Tongue (tissue), 3 donors: ENCODE measurements at places on chromosomes 7 and 10. TPM values are rescaled to one million over a fixed set of nuclear protein-coding genes. Genes with fewer than 3 reads are reported as not detected.

GRCh38 chr10:132101529-132101928 lies 35.8 kb downstream of the JAKMIP3 start:
- no peak for DNase-seq

The DDIT4 gene
- 153 TPM for total RNA-seq

- no peak for DNase-seq
These were observed 76.4 kb upstream of the CCNY start for GRCh38 chr10:35259769-35260397.

GRCh38 chr7:24967696-24968095 lies 12.3 kb downstream of the OSBPL3 start:
- no peak for DNase-seq

The GIMAP7 gene
- 8.2 TPM for total RNA-seq

The CYP51A1 gene
- 76.6 TPM for total RNA-seq

The ASB10 gene
- 4.9 TPM for total RNA-seq

GRCh38 chr10:65570143-65571010 lies 1355.5 kb upstream of the LRRTM3 start:
- DNase-seq: peak; percentile 78

DNA sequence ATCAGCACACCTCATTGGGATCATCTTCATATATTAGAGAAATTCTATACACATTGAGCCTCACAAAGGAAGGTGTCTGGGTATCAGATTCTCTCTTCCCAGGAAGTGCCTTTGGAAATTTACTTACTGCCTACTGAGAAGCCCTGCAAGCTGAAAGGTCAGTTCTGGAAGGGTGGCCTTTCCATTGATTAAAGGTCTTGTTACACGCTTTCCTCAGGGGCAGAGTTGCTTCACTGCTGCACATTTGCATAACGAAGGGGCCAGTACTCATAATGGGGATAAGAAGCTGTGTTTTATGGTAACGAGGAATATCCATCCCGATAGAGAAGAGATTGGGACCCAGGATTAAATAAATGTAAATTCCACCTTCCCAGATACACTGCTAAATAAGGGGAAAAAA lies 19.4 kb upstream of the IL15RA start:
- no peak for DNase-seq

GRCh38 chr7:122535086-122535485 lies 163.8 kb downstream of the RNF133 start:
- no peak for DNase-seq

DNA sequence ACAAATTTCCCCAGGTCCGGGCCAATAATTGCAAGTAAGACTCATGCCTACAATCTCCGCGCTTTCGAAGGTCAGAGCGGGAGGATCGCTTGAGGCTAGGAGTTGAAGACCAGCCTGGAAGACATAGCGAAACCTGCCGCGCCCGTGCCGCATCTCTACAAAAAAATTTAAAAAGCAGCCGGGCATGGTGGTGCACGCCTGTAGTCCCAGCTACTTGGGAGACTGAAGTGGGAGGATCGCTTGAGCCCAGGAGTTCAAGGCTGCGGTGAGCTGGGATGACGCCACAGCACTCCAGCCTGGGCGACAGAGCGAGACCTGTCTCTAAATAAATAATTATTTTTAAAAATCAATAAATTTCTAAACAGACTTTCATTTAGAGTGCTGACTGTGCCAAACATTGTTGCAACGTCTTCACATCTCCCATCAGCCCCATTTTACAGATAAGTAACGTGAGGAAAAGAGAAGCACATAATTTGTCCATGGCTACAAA lies 494 bp upstream of the CFAP43 start:
- DNase-seq: no peak

- DNase-seq: peak; percentile 89
These were observed 37.0 kb downstream of the RPA3 start for GRCh38 chr7:7681191-7681935.

The TMEM229A gene
- not detected for total RNA-seq

GRCh38 chr10:14775656-14776055 lies 959 bp upstream of the FAM107B start:
- no peak for DNase-seq

The AVPI1 gene
- 12.6 TPM for total RNA-seq

DNA sequence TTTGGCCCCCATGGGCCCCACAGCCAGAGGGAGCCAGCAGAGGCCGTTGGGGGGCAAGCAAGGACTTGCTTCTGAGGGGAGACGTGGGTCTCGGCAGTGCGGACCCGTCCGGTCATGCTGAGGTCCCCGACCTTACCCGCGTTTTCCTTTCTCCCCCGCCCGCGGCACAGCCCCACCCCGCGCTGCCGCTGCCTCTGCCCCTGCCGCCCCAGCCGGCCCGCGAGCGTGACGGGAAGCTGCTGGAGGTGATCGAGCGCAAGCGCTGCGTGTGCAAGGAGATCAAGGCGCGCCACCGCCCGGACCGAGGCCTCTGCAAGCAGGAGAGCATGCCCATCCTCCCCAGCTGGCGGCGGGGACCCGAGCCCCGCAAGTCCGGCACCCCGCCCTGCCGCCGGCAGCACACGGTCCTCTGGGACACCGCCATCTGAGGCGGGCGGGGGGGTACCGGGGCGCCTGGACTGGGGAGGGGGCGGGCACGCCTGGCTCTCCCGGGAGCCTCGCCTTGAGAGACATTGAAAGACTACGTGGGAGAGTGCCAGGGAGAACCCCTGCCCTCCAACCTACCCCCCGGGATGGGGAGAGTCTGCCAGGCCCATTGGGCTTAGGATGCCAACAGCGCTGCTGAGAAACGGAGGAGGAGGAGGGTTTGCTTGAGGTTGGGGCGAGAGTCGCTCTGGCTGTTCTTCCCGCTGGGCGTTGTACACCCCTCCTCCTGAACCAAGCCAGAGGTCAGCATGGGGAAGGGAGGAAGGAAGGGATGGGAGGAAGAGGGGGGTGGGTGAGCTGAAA lies 9.9 kb downstream of the NYAP1 start:
- no peak for DNase-seq

- DNase-seq: peak; percentile 68
These were observed 470.0 kb downstream of the SUGCT start for GRCh38 chr7:40604601-40605438.

DNA sequence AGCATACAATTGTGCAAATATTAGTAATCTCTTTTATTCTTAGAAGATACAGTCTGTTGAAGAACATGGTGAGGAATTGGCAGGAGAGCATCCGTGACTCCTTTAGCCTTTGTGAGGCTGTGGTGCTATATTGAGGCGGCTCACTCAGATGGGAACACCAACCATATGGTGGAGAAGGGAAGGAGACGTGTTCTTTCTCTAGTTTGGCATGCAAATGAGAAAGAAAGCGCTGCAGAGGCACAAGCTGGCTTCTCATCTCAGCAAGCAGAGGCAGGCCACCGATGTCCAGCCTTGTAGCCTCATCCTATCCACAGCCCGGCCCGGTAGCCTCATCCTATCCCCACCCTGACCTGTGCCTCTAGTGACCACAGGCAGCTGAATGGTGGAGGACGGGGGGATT lies 288.3 kb downstream of the CAMK1D start:
- no peak for DNase-seq

The CYP26C1 gene
- total RNA-seq: not detected

GRCh38 chr7:45657890-45658715 lies 83.9 kb downstream of the ADCY1 start:
- no peak for DNase-seq

The KCND2 gene
- 1.3 TPM for total RNA-seq

The CRYGN gene
- not detected for total RNA-seq

DNA sequence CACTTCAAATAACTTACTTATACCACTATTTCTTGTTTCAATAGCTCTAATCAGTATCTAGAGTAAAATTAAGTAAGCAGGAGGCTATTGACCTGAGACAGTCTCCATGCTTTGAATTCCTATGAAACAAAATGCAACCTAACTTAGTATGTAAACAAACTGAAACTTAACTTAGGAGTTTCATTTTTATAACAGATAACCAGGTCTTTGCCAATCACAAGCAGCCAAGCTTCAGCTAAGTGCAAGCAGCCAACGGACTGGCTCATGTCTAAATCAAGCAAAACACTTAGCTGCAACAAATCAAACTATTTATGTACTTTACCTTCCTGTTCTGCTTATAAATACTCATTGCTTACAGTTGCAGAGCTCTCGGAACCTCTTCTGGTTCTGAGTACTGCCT lies 4.4 kb upstream of the GSTK1 start:
- no peak for DNase-seq

GRCh38 chr7:114718861-114719260 lies 203.0 kb upstream of the MDFIC start:
- DNase-seq: no peak

DNA sequence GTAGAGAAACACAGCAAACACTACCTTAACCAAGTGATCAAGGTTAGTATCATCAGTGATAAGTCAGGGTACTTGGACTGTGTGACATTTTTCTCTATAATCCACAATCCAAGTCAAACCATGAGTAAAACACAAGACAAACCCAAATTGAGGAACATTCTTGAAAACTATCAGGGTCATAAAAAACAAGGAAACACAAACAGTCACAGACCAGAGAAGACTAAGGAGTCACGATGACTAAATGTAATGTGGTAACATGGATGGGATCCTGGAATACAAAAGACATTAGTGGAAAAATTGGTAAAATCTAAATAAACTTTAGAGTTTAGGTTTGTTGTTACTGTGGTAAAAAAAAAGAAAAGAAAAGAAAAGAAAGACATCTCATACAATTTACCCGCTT lies 103.8 kb downstream of the ARMH3 start:
- DNase-seq: no peak

The LIPK gene
- total RNA-seq: 1.1 TPM

The SLC39A12 gene
- not detected for total RNA-seq

- no peak for DNase-seq
These were observed 5.2 kb downstream of the ANKRD1 start for GRCh38 chr10:90915766-90916075.

GRCh38 chr7:138075350-138075749 lies 909 bp upstream of the AKR1D1 start:
- no peak for DNase-seq

- no peak for DNase-seq
These were observed 58.1 kb downstream of the CTBP2 start for GRCh38 chr10:125102246-125102645.

The FBXL13 gene
- total RNA-seq: 1.3 TPM
